ENCODE measurements at places on chromosomes 16 and 17.

GRCh38 chr17:69669441-69670178 is 255.1 kb downstream of the MAP2K6 start:
- DNase-seq, result no peak

GRCh38 chr17:67902511-67903231 is 77.4 kb downstream of the BPTF start:
- DNase-seq, result no peak

DNA sequence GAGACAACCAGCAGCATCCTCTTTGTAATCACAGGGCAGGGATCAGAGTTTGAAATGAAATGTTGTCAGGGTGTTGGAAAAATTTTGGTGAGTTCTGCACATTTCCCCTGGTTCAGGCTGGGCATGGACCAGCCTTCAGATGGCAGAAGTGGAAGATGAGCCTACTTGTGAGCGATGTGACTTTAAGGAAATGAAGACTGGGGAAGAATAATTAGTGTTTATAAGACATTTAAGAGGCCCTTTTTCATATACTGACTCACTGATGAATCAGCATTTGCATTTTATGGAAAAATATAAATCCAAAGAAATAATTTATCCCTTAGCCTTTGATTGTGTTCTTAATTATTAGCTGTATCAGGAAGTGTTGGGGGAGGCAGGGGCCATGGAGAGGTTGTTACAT is 20.9 kb downstream of the GPR179 start:
- no peak for DNase-seq

DNA sequence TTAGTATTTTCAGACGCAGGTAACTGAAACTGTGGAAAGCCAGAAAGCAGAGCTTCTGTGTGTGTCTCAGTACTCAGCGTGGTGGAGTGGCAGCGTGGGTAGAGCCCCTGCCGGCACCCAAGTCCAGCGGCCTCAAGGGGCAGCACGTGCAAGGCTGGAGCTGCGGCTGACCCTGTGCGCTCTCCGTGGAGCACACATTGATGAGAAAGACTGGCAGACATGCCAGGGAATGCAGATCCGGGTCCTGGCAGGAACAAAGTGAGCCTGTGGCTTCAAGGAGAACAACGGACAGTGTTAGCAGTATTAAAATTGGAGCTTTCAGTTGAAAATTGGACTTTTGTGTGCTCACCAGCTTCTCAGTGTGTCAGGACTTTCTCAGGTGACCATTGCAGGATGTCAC is 23.3 kb downstream of the ZC3H18 start:
- DNase-seq, result no peak

GRCh38 chr16:4945560-4946502 is 8.9 kb upstream of the PPL start:
- DNase-seq, result peak; percentile 35

- no peak for DNase-seq
These were observed 16.9 kb downstream of the SYNRG start for GRCh38 chr17:37592291-37592690.

- DNase-seq, result peak; percentile 40
These were observed 50.4 kb upstream of the CIBAR2 start for GRCh38 chr16:85162478-85163277.

GRCh38 chr17:62963296-62963695 is 2.7 kb upstream of the TANC2 start:
- DNase-seq, result no peak

- DNase-seq, result no peak
These were observed 11.6 kb upstream of the ICAM2 start for GRCh38 chr17:64032081-64032480.

GRCh38 chr17:18921912-18922451 is 30.0 kb upstream of the SLC5A10 start:
- DNase-seq, result no peak

GRCh38 chr16:50548909-50549560 is 839 bp downstream of the NKD1 start:
- no peak for DNase-seq

DNA sequence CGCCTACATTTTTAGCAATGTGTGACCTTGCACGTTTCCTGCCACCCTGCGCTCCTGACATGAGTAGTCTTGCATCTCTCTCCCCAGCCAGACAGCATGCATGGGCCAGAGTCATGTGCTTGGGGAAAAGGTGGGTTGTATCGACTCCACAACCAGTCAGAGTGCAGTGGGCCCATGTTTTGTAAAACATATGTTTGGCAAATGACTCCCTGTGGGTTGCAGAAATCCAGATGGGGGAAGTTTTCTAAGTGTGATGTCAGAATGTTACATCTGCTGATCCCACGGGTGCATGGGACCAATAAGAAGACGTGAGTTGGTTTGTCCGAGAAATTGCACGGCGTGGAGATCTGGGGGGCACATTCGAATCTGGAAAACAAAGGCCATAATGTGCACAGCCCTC is 147.1 kb downstream of the FOXL1 start:
- DNase-seq, result no peak

GRCh38 chr16:87974178-87974577 is 22.9 kb downstream of the BANP start:
- DNase-seq, result no peak

DNA sequence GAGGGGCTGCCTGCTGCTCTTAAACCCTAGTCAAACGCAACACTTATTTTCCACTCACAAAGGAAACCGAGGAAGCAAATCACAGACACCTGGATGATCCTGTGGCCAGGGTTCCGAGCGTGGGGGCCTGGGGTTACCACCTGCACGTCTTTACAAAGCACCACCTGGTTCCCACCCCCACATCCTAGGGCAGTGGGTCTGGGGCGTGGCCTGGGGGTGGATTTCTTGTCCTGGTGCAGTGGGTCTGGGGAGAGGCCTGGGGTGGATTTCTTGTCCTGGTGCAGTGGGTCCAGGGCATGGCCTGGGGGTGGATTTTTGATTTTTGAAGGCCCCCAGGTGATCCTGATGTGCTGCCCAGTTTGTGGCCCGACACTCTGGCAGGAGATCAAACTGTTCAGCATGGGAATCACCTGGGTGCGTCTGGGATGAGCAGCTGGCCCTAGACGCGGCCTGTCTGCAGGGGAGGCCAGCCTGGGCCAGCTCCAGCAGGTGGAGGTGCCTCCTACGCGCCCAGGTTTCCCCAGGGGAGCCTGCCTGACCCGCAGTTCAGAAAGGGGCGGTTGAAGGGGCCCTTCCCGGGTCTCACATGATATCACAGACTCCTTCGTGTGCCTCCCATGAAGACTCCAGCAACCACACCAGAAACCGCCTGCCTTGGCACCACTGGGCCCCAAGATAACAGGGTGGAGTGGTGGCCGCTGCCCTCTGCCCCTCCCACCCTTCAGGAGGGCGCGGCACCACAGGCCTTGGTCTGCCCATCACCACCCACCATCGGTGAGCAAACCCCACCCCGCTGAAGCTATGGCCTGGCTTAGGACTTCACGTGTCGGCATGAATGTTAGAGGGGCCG is 6.3 kb downstream of the HAGH start:
- no peak for DNase-seq

- no peak for DNase-seq
These were observed 43.4 kb downstream of the TNFRSF13B start for GRCh38 chr17:16928406-16929034.

DNA sequence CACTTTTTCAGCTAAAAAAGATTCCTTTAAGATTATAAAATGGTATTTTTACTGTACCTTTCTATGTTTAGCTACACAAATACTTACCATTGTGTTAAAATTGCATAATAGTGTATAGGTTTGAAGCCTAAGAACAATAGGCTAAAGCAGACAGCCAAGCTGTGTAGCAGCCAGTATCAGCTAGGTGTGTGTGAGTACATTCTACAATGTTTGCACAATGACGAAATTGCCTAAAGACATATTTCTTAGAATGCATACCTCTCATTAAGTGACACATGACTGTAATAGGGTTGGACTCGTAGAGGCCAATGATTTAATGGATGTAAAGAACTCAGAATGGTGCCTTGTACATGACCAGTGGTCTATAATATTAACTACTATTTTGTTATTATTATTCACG is 1.9 kb upstream of the MT1B start:
- DNase-seq, result no peak

GRCh38 chr17:1182811-1183170 is 3.0 kb upstream of the ABR start:
- DNase-seq, result no peak

DNA sequence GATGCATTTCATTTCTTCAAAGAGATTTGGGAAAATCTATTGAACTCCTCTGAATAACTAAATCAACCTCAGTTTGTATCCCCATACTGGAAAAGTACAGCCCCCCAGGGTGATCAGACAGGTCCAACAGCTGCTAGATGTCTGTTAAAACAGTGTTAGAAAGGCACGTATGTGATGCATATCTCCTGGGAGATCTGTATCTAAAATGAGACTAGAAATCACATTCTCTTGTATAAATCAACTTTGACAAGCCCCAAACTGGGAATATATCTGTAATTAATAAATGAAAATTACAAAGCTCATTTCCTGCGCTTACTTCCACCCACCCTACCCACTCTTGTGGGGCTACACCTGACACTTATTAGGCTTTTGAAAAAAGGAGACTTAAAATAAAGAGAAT is 3.8 kb upstream of the KIF2B start:
- no peak for DNase-seq

DNA sequence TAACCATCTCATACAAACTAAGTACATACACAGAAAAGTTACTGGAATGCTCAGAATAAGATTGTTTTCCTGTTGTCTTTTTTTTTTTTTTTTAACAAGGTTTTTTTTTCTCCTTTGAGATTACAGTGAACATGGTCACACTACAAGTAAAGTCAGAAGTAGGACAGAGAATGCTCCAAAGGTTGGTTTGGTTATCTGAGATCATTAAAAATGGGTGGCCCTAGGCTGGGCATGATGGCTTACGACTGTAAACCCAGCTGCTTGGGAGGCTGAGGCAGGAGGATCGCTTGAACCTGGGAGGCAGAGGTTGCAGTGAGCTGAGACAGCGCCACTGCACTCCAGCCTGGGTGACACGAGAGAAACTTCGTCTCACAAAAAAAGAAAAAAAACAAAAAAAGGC is 6.9 kb upstream of the ST6GALNAC1 start:
- no peak for DNase-seq

DNA sequence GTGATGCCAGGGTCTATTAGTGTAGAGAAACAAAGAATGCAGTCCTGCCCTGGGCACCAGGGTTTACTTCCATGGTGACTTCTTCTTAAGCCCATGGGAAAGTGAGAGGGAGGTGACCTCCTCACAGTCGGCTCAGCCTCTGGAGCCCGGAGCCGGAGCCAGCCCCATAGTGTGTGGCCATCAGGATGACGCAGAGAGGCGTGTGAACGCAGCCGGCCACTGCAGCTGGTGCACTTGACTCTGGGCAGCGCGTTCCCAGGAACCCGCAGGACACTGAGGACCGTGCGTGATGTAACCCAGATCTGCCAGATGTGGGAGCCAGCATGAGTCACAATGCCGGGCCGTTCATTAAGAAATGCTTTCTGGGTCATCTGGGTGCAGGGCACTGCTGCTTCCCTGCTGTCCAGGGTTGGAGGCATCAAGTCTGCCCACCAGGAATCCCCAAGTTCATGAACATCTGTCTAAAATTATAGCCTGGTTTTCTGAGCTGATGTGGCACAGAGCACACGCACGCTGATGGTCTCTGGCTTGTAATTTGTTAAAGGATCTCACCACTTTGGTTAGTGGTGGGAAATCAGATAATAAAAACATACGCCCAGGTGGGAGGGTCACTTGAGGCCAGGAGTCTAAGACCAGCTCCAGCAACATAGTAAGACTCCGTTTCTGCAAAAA is 114.1 kb downstream of the PITPNC1 start:
- DNase-seq, result no peak

- no peak for DNase-seq
These were observed 32.4 kb upstream of the MMD start for GRCh38 chr17:55453839-55454557.

DNA sequence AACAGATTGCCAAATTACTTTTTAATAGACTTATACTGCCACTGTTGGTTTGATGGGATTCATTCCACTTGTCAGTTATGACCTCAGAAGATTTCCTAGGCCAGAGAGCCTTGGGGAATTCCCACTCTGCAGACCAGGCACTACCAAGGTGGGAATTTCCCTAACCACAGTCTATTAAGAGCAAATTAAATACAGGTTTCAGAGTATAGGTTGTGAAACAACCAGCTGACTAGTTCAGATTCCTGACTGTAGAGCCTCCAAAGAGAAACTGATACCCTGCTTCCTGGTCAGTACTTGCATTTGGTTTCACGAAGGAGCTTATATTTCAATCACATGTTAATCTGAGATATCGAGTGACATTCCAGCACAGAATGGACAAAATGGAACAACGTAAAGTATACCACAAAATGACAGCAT is 186.5 kb downstream of the STX8 start:
- DNase-seq, result peak; percentile 27

DNA sequence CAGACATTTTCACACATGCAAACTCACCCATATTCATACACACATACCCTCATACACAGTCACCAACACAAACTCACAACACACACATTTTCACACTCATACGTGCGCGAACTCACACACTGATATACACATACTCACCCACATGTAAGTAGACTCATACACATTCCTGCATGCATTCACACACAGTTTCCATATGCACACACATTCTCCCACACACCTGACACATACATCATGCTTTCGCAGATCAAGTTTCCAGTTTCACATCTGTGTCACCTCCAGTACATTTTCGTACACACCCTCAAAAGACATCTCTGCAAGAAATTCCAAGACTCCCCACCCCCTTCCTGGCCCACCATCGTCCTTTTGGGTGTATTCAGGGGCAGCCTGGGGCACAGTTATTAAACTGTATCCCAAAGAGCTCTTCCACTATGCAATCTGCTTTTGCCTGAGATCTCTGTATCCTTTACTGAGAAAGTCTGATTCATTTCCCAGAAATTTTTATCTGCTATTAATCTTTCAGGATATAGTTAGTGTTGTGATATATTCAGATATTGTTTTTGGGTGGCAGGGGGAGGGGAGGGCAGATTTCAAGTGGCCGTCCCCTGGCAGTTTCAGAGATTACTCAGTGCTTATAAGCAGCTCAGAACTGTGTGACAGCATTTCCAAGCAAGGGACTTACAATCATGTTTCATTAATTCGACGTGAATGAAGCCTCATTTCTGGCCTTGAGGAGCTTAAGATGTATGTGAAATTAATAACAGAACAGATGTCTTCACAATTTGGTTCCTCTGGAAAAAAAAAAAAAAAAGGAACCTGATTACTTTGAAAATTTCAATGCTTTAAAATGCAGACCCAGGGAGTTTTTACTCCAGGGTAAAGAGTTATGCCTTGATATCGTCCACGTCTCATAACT is 35.3 kb upstream of the MMP2 start:
- DNase-seq, result no peak

DNA sequence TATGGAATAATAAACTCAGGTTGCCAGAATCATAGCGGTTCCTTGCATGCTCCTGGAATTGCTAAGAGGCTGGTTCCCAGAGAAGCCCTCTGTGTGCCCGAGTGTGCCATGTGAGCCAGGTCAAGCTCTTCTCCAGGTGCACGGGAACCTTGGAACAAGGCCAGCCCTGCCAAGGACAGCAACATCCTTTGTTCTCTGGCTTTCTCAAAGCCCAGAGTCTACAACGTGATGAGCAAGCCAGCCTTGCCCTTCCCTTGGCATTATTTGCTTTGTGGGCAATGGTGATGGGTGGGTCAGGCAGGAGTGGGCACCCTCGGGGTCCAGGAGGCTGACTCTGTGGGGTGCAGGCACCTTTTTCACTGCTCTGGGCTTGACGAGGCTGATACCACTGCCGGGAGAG is 14.2 kb upstream of the SEC14L1 start:
- DNase-seq, result no peak
